ENCODE measurements at places on chromosomes 7 and 10.

GRCh38 chr7:128783143-128783861 is 7.7 kb upstream of the OPN1SW start:
- no peak for DNase-seq

DNA sequence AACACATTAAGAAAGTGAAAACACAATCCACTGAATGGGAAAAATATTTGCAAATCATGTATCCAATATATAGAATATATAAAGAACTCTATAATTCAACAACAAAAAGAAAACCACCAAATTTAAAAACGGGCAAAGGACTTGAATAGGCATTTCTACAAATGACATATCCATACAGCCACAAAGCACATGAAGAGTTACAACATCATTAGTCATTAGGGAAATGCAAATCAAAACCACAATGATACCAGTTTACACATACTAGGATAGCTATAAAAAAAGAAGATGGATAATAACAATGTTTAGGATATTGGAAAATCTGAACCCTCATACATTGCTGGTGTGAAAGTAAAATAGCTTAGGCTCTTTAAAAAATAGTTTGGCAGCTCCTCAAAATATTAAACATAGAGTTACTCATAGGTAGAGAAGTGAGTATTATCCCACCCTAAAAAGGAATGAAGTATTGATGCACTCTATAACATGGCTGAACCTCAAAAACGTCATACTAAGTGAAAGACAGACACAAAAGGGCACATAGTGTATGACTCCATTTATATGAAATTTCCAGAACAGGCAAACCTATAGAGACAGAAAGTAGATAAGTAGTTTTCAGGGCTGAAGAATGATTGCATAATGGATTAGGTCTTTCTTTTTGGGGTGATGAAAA is 4.5 kb downstream of the ZPBP start:
- no peak for DNase-seq

- DNase-seq: no peak
Measured at GRCh38 chr7:115133248-115133647, 211.4 kb downstream of the MDFIC start.

DNA sequence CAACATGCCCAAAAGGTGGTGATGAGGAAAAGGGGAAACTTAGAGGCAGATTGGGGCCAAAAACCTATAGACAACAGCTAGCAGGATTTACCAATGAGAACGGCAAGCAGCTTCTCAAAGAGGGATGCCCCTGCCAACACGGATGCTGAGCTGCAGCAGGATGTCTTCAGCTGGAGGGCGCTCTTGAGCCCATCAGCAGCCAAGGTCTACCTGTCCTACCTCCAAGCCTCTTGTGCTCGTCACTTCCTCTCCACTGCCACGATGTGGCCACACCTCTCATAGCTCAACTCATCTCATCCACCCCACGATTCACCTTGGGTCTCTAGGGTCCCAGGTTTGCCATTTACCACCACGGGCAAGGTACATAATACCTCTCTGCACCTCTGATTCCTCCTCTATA is 36.5 kb downstream of the DLG5 start:
- no peak for DNase-seq

DNA sequence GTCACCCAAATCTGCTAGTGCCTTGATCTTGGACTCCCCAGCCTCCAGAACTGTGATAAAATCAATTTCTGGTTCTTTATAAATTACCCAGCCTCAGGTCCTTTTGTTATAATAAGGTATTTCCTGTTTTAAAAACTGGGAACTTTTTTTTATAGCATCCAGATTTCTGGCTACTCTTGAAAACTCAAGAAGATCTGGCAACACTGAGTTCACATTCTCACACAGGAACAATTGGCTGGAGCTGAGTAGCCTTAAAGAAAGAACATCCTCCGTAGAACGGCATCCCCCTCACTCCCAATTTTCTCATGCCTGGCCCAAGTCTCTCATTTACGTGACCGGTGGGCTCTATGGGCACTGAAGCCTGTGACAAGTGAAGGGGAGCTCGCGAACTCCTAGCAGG is 47.1 kb downstream of the SLC35G1 start:
- no peak for DNase-seq

DNA sequence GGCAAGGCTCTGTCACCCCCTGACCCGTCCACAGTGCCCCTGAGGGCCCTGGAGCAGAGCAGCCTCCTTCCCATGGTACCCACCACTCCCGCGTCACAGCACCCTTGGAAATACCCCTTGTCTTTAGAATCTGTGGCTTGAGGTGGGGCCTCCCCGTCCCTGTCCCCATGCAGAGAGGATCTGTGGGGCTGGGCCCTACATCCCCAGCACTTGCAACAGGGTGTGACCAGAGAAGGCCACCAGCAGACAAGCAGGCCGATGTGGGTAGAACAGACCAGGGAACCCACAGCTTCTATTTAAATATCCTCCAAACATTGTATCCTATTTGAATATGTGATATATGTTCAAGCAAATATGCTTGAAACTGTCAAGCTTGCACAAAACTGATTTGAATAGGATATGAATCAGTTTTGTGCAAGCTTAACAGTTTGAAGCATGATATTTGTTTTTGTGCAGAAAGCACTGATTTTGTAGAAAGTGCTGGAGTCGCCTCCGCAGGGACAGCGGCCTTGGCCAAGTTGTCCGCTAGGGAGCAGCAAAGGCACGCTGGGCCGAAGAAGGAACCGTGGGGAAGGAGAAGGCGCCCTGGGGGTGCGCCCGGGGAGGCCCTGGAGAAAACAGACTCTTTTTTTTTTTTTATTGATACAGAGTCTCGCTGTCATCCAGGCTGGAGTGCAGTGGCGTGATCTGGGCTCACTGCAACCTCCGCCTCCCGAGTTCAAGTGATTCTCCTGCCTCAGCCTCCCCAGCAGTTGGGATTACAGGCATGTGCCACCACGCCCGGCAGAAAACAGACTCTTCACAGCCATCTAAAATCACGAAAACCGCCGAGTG is 2.2 kb downstream of the CFAP46 start:
- DNase-seq: no peak

DNA sequence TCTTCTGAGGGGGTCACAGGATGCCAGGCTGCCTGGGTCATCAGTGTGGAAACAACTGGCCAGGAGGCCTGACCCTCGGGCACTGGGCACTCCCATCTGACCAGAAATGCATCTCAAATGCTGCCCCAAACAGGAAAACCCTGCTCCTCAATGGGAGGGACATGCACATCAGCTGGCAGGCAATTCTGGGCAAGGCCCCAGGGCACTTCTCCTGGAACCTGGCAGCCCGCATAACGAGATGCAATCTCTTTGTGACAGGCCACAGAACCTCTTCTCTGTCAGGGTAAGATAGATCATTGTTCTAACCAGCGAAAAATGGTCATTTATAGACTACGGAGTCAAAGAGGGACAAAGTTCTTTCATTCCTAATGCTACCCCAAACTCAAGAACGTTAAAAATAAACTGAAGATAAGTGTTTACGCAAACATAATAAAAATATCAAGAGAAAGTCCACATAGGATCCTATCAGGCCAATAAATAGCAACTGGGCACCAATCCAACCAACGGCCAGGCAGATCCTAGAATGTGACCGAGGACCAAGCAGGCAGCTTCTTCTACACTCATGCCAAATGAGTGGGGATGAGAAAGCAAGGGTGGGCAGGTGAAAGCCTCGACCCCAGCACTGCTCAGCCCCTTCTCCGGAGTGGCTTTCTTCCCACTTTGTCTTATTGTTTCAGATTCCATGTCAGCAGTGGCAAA is 212.3 kb downstream of the TCERG1L start:
- no peak for DNase-seq

DNA sequence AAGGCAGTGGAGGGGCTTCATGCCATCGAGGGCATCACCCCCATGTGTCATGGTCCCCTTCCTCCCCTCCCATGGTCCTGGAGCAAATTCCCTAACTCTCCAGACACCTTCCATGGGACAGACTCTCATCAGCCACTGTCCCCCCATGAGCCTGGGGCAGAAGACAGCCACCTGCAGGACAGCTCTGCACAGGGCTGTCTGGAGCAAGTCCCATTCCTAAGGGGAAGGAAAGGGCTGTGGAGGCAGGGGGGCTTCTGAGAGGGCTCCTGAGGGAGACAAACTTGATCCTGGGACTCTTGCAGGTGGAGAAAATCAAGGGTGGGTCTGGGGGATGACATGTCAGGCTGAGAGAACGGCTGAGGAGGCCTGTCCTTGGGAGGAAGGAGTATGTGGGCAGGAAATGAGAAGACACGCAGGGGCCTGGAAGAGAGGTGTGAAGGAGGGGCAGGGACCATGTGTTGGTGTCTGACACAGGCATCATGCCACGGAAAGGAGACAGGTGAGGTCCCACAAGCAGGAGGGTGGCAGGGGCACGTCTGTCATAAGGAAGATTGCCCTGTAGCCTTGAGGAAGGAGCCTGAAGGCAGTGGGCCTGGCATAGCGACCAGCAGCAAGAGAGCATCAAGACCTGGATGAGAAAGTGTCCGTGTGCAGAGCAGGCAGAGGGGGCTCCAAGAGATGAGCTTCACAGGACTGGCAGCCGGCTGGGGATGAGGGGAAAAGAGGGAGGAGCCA is 14.4 kb upstream of the GDF10 start:
- no peak for DNase-seq

- DNase-seq: no peak
Measured at GRCh38 chr7:46544396-46545008, 623.4 kb upstream of the IGFBP3 start.

- no peak for DNase-seq
Measured at GRCh38 chr7:15475808-15476530, 85.8 kb downstream of the AGMO start.

DNA sequence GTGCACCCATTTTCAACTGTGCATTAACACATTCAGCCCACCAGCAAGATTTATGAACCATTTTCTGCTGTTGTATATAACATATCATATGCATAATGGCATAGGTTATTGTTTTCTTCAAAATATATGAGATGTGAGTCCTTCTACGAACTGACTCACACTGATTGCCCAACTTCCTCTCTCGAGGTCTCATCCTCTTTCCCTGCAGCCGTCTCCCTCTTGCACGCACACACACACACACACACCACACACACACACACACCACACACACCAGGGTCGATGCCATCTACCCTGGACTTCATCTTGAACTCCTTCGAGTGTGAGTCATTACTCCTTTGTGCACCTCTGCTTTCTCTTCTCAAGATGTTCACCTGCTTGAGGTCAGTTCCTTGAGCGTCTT is 36.7 kb downstream of the EGFR start:
- DNase-seq: no peak

- no peak for DNase-seq
Measured at GRCh38 chr10:24344695-24345463, 135.9 kb downstream of the KIAA1217 start.
